NCI-H1694 treated with DMSO at 0.1 percent for 48 hours (cell line): ENCODE measurements at places on chromosomes 5 and 9.

DNA sequence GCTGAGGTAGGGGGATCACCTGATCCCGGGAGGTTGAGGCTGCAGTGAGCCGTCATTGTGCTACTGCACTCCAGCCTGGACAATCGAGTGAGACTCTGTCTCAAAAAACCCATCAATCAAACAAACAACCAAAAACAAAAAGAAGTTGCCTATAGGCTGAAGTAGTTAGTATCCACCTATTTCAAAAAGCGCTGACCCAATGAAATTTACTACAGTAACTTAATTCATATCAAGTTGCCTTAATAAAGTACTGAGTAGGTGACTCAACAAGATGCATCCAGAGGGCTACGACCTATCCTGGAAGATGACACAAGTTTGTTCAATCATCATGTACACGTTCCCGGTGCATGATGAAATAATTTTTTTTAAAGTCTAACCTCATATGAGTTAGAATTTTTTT is 648.6 kb upstream of the DMAC1 start:
- no peak for DNase-seq

- no peak for DNase-seq
Observed at GRCh38 chr9:33065157-33066076, 11.1 kb downstream of the SMU1 start.

GRCh38 chr5:117486879-117487391 is 912.3 kb upstream of the SEMA6A start:
- DNase-seq = peak; percentile 66

- DNase-seq = no peak
Observed at GRCh38 chr5:173625261-173625660, 8.8 kb upstream of the BOD1 start.

GRCh38 chr5:96823900-96824380 is 16.2 kb upstream of the ERAP1 start:
- no peak for DNase-seq

- no peak for DNase-seq
Observed at GRCh38 chr5:179308563-179309382, 36.5 kb downstream of the ADAMTS2 start.

DNA sequence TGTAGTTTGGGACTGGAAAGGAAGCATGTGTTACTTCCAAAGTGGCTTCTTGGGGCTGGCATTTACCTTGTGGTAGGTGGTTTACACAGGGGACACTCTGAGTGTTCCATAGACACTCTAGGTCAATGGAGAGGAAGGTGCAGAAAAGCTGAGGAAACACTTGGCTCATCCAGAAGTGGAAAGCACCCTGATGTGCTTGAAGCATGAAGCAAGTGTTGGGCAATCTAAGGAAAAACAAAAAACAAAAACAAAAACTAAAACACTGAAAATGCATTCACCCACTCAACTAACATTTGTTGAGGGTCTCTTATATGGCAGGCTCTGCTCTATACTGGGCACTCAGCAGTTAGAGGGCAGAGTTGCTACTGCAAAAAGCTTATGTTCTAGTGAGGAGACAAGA is 2.9 kb upstream of the ERAP2 start:
- DNase-seq = no peak

DNA sequence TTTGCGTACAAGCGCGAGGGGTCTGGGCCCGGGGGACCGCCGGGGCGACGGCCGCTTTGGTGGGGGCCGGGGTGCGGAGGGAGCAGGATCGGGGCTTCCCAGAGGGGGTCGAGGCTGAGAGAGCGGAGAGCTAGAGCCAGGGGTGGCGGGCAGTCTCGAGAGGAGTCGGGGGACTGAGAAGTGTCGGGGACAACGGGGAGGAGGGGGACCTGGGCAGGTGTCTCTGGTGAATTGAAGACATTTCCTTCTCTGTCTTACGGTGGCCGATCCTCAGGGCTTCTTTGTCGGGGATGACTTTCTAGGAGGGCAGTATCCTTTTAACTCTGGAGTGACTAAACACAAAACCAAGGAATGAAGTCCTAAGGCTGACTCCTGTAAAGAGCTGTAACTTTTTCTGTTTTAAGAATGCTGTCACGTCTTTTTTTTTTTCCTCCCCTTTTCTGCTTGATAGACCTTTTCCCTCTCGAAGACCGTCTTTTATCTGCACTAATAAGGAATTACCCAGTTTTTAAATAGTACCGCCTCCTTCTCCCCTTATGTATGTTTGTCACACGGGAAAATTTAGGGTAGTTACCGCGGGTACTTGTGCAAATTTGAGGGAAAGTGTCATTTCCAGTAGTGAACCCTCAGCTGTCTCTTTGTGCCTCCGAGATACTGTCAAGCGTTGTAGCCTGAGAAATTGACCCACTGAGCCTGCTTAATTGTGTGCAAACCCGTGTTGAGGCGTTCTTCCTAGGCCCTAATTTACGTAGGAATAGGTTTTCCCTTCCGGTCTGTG is 822 bp downstream of the DENND4C start:
- peak; percentile 19 for DNase-seq

DNA sequence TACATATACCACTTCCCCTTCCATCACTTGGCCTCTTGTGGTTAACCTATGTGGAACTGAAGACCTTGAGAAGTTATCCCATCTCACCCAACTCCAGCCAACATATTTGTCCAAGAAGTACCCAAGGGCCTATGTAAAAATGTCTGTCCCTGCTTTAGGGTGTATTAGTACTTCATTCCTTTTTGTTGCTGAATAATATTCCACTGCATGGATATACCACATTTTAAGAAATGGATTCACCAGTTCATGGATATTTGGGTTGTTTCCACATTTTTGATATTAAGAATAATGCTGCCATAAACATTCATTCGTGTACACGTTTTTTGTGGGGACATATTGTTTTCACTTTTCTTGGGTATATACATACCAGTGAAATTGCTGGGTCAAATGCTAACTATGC is 28.6 kb downstream of the IDNK start:
- no peak for DNase-seq

- DNase-seq = peak; percentile 44
Observed at GRCh38 chr5:103232393-103232999, 26.1 kb upstream of the MACIR start.

GRCh38 chr5:76402886-76403765 is at the start of gene IQGAP2:
Gene IQGAP2 (plus strand): TSS chr5:76403285. CDS start chr5:76403546, 261 bp downstream.
- DNase-seq = no peak
